ENCODE measurements at places on chromosomes 7 and 10.

GRCh38 chr10:118457824-118458428 is 115.8 kb upstream of the FAM204A start:
- DNase-seq, result no peak

DNA sequence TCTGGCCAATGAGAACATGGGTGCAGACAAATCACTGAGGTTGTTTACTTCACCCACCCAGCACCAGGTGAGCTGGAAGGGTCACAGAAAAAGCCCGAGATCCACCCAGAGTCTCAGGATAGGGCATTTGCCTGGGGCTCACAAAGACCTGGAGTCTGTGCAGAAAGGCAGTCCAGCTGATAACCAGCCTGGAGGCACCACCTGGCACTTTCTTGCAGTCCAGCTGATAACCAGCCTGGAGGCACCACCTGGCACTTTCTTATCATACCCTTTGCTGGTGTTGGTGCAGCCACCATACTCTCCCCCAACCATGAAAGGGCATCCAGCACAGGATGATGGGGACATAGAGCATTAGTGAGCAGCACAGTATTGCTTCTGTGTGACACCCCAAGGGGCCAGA is 104.1 kb downstream of the PPP1R3C start:
- DNase-seq, result no peak

DNA sequence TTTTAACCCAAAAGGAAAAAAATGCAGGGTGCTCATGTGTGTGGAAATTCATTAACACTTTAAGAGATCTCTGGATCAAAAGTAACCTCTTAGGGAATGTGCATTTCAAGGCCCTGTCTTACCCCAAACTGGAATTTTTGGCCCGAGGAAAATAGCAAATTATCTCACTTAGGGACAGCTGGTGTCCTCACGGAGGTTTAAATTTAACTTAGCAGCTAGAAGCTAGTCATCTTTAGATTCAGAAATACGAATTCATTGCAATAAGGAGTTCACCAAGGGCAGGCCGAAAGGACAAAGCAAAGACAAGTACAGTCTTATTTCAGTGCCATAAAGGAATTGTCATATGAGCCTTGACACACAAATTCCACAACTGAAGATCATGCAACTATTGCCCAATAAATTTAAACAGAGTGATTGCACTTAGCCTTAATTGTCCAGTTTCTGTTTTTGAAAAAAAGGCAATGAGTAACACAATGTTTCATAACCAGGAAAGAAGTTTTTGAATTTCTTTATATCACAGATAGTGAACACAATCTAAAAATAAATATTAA is 22.4 kb upstream of the SEMA3C start:
- DNase-seq, result no peak

GRCh38 chr7:159027789-159028507 is 116.7 kb downstream of the VIPR2 start:
- DNase-seq, result no peak

- no peak for DNase-seq
These were observed 206.4 kb downstream of the KCNMA1 start for GRCh38 chr10:77431209-77431611.

DNA sequence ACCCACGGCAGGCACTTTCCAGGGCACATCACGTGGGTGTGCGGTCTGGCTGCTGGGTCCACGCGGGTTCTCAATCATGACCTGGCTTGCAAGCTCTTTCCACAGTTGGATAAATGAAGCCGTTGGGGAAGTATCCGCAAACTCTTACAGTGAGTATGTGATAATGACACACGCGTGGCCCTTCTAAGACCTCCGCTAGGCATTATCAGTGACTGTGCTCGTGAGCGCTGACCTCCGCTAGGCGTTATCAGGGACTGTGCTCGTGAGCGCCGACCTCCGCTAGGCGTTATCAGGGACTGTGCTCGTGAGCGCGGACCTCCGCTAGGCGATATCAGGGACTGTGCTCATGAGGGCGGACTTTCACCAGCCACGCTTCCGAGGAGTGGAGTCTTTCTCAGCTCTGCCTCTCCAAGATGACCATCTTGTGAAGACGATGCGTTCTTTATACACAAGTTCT is 107.0 kb downstream of the WDR37 start:
- DNase-seq, result no peak

- DNase-seq, result no peak
These were observed 479.7 kb downstream of the KIF20B start for GRCh38 chr10:90180886-90181691.

GRCh38 chr10:101710059-101710695 is 15.2 kb upstream of the FBXW4 start:
- DNase-seq, result no peak

DNA sequence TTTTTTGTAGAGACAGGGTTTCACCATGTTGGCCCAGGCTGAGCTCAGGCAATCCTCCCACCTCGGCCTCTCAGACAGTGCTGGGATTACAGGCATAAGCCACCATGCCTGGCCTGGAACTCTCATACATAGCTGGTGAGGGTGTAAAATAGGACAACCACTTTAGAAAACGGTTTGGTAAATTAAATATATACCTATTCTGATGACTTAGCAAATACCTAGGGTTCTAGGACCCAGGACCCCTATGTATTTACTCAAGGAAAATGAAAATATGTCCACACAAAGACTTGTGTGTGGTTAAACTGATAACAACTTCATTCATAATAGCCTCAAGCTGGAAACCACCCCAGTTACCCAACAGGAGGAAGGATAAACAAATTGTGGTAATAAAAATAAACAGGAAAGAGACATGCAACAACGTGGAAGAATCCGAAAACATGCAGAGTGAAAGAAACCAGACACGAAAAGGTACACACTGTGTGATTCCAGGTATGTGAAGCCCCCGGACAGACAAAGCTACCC is 52.7 kb downstream of the CARD11 start:
- DNase-seq, result no peak

GRCh38 chr10:13003759-13004158 is 2.2 kb upstream of the CCDC3 start:
- no peak for DNase-seq

DNA sequence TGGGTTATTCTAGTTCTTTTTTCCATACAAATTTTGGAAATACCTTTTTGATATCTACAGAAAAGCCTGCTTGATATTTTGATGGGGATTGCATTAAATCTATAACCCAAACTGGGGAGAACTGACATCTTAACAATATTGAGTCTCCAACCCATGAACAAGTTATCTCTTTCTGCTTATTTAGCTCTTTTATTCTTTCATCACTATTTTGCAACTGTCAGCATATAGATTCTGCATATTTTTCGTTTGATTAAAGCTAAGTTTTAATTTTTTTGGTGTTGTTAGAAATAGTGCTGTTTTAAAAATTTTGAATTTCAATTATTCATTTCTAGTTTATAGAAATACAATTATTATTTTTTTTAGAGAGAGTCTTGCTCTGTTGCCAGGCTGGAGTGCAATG is 97.9 kb downstream of the EMX2 start:
- DNase-seq, result no peak

GRCh38 chr10:119700321-119700954 is 25.4 kb upstream of the INPP5F start:
- DNase-seq, result no peak

DNA sequence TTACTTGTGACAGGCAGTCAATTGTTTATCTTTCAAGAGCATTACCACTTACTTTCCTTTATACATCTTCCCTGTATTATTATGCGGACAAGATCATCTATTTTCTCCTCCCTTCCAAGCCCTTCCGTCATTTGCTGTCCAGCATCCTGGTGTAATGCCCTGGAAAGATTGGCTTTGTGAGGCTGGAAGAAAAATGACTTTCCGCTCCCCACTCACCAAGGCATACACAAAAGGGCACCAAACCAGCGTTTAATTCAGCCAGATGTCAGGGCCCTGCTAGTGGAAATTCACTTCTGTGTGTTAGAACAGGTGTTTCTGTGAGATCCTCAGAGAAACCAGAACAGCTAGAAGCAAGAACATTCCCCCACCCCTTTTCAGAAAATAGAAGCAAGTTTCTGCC is 128.1 kb upstream of the NANOS1 start:
- DNase-seq, result no peak

DNA sequence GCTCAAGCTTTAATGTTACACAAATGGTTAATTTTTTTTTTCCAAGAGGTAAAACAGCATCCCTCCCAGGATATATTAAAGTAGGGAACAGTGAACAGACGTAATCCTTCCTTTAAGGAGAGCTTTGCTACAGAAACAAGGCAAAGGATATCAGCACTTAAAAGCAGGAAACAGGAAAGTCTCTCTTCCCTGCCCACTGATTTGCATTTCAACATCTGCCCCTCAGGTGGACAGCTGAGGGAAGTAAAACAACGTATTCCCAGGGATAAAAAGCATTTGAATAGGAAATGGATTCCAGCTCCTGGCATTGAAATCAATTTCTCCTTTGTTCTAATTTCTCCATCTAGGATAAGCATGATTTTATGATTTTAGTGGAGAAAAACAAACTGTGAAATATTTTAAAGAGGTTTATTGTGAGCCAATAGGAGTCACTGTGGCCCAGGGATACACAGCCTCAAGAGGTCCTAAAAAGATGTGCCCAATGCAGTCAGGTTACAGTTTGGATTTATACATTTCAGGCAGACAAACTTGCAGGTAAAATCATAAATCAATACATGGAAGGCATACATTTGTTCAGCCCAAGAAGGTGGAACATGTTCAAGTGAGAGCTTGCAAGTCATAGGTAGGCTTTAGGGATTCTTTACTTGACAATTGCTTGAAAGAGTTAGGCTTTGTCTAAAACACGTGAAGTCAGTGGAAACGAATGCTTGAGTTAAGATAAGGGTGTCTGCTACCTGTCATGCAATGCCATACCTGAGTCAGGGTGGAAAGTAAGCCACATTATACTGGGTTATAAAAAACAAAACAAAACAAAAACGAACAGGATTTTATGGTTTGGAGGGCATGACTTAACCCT is 286.2 kb upstream of the VWC2 start:
- no peak for DNase-seq

- no peak for DNase-seq
These were observed 84.2 kb downstream of the ARID5B start for GRCh38 chr10:61985715-61986114.
